NCI-H1092 treated with DMSO at 0.1 percent for 48 hours (cell line): ENCODE measurements at places on chromosomes 4 and X.

DNA sequence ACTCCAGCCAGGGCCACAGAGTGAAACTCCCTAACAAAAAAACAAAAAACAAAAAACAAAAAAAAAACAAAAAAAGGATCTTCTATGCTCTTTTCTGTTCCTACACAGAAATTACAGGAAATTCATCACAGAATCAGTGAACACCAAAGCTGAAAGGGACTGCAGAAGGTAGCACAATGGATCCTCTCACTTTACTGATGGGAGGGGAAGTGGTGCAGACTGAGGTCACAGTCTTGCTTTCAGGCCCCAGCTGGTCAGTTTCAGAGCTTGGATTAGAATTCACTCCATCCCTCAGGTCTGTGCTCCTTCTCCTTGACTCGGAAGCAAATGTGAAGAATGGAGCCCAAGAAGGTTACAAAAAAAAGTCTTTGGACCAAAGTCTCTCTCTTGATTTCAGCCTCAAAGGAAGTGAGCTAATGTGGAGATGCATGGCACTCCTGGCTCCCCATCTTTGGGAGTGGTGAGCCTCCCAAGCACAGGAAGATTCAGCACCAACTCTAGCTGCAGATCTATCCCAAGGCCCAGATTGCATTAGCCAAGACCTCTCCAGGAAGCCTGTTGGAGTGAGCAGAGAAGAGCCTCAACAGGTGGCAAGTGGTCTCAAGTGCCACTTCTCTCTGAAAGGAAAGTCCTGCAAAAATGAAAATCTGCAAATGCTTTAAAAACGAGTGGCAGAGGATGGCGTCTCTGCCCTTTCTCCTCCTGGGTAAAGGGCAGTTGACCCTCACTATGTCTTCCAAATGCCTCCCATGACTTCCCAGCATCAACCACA lies 176.0 kb downstream of the MAML3 start:
- DNase-seq = peak; percentile 21

DNA sequence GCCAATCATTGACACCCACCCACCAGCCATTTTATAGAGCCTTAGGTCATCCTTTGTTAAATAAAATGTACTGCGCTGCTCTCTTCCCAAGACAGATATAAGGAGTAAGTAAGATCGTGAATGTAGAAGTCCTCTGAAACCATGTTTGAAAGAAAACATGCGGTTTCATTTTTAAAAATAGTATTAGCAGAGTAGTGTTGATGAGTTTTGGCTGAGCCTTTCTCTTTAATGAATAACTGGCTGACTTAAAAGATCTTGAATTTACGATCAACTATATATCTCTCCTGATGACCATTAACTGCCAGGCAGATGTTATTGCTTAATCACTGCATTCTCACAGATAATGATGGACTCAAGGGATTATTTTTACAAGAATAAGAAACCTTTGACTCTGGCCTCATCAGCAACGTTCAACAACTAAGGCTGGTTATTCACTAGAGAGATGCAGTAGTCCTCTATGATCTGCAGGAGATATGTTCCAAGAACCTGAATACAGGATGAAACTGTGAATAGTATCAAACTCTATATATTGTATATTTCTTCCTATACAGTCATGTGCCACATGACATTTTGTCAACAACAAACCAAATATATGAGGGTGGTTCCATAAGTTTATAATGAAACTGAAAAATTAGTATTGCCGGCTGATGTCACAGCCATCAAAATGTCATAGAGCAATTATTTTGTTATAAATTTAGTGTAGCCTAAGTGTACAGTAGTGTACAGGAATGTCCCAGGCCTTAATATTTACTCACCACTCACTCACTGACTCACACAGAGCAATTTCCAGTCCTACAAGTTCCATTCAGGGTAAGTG lies 80.8 kb downstream of the FAM13A start:
- DNase-seq = no peak

GRCh38 chr4:185380320-185380719 lies 15.4 kb downstream of the LRP2BP start:
- no peak for DNase-seq

DNA sequence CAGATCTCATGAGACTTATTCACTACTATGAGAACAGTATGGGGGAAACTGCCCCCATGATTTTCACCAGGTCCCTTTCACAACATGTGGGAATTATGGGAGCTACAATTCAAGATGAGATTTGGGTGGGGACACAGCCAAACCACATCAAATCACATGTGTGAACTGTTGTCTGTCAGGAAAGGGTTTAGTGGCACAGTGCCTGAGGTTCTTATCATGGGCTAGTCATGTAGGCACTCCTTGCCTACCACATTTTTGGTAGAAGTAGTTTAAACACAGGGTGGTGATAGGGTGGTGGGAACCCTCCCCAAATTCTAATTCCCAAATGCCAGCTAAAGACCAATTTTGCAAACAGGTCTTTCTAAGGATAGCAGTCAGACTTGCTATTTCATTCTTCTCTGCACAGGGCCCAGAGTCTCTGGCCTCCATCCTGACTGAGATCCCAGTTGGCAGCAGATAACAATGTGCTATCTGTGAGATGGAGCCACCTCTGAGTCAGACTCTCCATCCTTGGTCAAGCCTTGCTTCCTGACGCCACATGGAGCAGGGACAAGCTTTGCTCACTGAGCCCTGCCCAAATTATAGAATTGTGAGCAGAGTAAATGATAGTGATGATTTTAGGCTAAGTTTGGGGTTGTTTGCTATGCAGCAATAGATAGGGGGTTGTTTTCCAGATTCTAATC lies 33.5 kb upstream of the SETD7 start:
- no peak for DNase-seq

DNA sequence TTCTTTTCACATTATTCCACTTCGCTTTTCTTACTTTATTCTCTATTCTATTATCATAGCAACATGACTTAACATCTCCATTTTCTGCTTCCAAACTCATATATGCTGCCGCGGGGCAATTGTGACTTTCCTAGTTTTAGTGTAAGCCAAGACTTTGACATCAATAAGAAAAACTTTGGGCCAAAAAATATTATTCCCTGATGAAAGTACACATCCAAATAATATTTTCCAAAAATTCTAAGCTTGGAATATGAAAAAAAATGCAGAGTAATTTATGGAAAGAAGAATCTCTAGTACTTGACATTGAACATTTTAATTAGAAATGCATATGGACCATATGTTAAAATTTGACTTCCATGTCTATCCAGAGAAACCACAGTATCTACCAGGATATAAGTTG lies 995.1 kb upstream of the INTU start:
- DNase-seq = no peak

DNA sequence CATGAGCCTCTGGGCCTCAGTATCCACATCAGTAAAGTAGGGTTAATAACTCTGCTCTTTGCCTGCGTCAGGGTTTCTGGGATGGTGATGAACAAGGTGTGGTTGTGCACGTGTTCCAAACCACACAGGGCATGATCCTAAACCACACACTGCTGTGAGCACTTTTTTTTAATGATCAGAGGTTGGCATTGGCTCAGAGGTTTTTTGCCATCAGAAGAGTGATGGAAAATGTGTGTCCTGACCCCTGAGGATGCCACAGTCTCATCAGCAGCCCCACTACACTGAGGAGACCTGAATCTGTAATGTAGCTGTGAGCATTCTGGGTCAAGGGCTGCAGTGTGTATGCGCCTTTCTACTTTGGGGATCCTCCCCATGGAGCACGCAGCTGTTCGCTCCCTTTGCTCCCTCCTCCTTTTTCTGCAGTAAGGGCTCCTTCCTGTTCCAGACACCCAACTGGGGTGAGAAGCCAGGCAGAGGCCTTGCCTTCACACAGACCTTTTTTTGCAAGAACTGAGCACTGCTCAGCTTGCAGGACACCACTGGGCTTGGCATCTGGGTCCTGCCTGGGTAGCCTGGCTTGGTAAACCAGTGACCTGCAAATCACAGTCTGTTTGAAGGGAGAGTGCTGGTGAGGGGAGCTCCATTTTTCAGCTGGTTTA lies 87.5 kb downstream of the MAMLD1 start:
- DNase-seq = no peak

- no peak for DNase-seq
Measured at GRCh38 chr4:111542056-111542455, 603.2 kb upstream of the FAM241A start.

- DNase-seq = no peak
Measured at GRCh38 chr4:138656990-138657389, 358.6 kb upstream of the NOCT start.

- no peak for DNase-seq
Measured at GRCh38 chr4:77190053-77190452, 33.0 kb downstream of the CCNG2 start.

DNA sequence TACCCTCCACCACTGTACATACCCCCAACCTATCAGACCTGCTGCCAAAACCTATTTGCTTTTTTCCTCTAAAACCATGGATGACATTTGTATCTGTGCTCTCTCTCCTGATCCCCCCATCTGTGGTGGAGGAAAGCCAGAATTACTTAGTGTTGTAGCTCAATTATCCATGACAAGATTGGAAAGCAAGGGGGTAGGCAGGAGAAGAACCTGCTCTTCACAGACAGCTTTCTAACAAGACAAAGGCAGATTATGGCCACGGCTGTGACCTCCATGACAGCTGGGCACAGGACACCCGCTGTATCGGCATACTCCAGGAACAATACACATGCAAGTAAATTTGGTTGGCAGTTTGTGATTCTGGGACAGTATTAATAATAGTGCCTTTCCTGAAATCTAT lies 186.7 kb downstream of the ENOX2 start:
- DNase-seq = peak; percentile 43

- DNase-seq = peak; percentile 14
Measured at GRCh38 chrX:13747836-13748235, 13.3 kb downstream of the OFD1 start.

GRCh38 chr4:158496030-158496741 lies 25.5 kb upstream of the RXFP1 start:
- DNase-seq = peak; percentile 6

- no peak for DNase-seq
Measured at GRCh38 chr4:174016251-174016650, 267.2 kb downstream of the FBXO8 start.
